ENCODE measurements at places on chromosomes 6 and 20.

- no peak for DNase-seq
Observed at GRCh38 chr6:57127763-57128162, 37.8 kb downstream of the ZNF451 start.

GRCh38 chr6:36539814-36540568, 7.3 kb downstream of the STK38 start:
- DNase-seq, result no peak

GRCh38 chr20:1830240-1830639, 65.0 kb upstream of the SIRPA start:
- DNase-seq, result peak; percentile 18

DNA sequence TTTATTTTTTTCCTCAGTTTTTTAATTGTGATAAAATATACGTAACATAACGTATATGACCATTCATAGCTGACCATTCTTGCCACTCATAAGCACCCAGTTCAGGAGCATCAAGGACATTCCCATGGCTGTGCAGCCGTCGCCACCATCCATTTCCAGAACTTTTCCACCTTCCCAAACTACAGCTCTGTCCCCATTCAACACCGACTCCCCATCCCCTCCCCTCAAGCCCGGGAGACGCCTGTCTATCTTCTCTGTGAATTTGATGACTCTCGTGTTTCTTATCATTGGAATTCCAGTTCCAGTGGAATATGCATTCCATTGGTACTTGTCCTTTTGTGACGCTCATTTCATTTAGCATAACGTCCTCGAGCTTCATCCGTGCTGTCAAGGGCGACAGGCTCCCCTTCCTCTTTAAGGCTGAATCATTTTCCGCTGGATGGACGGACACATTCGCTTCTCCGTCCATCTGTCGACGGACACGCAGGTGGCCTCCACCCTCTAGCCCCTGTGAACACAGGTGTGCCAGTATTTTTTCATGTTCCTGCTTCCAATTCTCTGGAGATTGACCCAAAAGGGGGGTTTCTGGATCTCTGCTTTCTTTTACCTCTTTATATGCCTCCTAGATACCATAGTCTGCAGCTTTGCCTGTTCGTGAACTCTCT, 88.1 kb downstream of the YTHDF1 start:
- DNase-seq, result no peak

- DNase-seq, result no peak
Observed at GRCh38 chr6:88651400-88651799, 312.0 kb downstream of the RNGTT start.

DNA sequence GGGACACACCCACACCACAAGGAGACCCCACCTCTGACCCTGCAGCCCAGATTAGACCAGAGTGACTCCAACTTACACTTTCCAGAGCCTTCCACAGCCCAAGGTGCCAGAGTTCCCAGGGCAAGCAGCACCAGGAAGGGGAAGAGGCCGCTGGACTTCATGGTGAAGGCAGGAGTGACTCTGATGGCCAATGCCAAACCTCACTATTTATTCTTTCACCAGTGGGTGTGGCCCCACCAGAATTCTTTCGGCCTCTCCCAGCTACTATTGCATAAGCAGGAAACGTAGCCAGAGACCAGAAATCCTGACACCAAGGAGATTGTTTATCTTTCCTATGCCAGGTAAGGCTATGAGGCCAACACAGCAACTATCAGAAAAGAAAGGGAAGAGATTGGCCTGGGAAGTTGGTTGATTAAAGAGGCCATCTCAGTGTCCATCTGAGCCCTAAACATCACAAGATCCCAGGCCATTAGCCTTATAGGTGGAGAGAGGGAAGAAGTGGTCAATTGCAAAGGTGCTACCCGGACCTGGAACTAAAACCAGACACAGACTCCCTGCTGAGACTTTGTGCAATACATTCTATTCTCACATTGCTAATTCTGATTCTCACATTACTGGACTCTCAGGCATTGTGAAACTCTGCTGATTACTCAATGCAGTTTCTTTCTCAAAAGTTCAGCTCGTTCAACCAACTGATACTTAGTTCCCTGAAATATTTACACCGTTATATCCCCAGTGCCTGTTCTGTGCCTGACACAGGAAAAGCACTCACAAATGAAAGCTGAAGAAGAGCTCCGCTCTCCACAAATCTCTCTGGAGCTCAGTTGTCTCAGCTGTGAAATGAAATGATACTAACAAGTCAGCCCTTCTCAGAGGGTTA, at the start of gene SLPI:
TSS of gene SLPI (minus strand) at position 182 of the 880 bp plus-strand sequence. CDS start at position 161, 21 bp downstream.
- DNase-seq, result peak; percentile 92

DNA sequence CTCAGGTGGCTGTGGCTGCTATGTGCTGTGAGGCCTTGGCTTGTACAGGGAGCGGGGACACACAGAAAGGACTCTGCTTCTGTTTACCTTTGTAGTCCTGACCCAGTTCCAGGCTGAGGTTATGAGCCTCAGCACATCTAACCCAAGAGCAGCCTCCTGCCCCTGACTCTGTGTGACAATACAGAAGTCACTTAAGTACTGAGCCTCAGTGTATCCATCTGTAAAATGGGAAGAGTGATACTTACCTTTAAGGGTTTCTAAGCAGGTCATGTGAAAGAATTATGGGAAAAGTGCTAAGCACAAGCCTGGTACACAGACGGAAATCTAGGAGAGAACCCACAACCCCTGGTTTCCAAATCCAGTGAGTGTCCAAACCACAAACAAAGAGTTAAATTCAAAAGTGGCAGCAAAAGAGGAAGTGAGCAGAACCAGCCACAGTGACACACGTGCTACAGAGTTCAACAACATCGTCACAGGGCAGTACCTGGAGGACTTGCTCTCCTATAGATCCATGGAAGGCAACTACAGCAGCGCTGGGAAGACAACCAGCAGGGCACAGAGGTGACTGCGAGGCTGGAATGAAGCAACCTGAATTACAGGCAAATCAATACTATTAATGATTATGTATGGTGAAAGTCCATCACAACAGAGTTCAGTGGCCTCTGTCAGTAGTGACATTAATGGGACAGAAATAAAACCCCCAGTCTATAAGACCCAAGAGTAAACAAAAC, 12.5 kb downstream of the TRIM26 start:
- no peak for DNase-seq

GRCh38 chr20:33992145-33992922, 1.4 kb upstream of the RALY start:
- no peak for DNase-seq

DNA sequence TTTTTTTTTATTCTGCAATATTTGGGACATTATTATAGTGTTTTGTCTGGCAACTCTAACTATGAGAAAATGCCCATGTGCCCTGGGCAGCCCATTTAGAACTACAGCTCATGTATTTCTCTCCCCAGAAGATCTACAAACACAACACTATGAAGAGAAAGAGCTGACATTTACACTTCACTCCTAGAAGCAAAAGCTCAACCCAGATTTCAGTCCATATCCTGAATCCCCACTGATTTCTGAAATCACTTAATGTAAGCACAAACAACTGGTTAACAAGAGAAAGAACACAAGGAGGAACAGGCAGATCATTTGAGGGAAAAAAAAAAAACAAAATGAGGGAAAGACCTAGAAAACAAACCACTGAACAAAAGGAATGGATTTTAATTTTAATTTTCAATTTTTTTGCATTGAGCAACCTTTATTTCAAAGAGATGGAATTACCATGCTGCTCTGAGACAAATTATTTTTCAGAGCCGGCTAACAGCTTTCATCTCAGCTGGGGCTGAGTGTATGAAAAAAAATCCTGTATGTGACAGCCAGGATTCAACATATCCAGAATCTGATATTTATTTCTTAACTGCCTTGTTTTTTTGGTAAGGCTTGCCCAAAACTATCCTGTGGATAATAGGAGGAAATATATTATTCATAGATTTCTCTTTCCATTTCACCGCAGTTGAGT, 32.5 kb downstream of the KIAA0319 start:
- DNase-seq, result no peak

- DNase-seq, result no peak
Observed at GRCh38 chr6:28693033-28693750, 167.5 kb downstream of the GPX5 start.

DNA sequence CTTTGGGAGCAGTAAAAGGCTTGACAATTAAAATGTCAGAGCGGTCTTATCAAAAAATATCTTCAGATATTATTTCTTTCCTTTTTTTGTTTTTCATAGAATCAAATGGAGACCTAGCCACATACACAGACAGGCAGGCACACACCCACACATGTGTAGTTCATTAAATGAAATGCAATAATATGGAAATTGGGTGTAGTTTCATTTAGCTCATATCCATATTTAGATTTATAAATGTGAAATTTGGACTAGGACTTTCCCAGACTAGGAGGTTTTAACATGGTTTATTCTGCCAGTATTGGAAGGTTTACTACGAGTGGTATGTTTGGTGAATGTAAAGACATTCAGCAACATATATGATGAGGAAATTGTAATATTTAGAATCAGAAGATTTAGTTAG, 277.7 kb upstream of the NT5E start:
- DNase-seq, result no peak

DNA sequence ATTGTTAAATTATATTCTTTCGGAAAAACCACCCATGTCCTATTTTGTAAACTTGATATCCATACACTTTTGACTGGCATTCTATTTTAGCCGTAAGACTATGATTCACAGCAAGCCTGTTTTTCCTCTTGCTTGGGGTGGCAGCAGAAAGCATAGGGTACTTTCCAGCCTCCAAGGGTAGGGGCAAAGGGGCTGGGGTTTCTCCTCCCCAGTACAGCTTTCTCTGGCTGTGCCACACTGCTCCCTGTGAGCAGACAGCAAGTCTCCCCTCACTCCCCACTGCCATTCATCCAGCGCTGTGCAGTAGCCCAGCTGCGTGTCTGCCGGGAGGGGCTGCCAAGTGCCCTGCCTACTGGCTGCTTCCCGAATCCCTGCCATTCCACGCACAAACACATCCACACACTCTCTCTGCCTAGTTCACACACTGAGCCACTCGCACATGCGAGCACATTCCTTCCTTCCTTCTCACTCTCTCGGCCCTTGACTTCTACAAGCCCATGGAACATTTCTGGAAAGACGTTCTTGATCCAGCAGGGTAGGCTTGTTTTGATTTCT, 2.1 kb upstream of the ESR1 start:
- no peak for DNase-seq

DNA sequence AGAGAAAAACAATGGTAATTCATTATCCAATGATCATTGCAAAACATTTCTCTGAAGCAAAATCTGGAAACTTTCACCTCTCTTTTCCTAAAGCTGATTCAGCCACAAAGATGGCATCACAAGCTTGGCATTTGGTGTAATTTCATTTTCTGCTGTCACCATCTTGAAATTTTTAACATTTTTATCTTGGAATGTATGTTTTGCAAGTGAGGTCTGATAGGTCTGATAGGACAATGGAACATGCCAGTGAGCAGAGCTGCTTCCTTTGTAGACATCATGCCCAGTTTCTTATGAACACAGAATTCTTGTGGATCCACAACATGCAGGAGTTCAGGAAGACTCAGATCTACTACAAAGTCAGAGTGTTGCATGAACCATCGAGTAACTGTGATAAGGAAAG, 969.6 kb downstream of the EYS start:
- no peak for DNase-seq

DNA sequence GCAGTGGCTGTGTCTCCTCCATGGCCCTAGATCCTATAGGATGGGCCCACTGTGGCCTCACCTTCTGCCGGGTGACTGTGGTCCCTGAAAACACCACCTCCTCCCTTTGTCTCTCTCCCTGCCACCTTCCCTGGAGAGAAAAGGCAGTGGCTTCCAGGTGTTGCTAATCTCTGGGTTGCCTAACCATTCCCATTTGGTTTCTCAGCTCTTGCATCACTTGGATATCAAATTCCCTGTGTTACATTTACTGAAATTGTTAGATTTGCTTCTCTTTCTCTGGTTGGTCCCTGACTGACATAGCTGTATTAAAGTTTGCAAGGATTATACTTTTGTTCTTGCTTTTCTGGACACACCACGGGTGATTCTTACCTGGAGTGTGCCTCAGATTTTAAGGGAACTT, 9.3 kb upstream of the ZFP64 start:
- DNase-seq, result no peak

DNA sequence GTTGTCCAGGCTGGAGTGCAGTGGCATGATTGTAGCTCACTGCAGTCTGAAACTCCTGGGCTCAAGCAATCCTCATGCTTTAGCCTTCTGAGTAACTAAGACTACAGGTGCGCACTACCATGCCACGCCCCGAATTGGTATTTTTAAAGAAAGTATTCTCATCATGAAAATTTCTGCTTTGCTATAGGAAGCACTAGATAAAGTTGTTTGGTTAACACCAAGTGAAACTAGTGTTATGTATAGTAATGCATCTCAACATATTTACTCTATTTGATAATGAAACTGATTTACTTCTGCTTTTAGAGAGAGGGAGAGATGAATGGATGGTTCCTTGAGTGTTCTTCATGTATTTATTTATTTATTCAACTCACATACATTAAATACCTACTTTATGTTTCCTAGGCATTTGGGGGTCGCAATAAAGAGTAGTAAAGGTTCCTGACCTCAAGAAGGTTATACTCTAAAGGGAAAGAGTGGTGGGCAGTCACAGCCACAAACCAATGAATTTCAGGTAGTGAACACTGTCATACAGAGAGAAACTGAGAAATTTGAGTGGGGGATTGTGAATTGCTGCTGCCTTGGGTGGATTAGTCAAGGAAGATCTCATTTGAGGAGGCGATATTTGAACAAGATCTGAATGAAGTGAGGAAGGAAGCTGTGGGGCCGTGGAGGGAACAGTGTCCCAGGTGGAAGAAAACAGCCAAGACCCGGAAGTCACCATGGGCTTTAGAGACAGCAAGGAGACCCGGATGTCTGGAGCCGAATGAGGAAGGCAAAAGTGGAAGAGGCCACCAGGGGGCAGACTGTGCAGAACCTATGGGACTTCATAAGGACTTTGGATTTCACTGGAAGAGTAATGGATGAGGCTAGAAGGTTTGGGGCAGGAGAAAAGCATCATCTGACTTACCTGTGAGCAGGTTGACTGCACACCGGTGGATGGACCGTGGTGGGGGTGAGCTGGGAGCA, 185.6 kb downstream of the TSHZ2 start:
- peak; percentile 23 for DNase-seq

- DNase-seq, result no peak
Observed at GRCh38 chr6:220312-220711, 72.0 kb upstream of the DUSP22 start.

- DNase-seq, result no peak
Observed at GRCh38 chr6:41692730-41693129, 42.7 kb downstream of the TFEB start.

GRCh38 chr6:71603021-71603420, 283.3 kb upstream of the RIMS1 start:
- no peak for DNase-seq

DNA sequence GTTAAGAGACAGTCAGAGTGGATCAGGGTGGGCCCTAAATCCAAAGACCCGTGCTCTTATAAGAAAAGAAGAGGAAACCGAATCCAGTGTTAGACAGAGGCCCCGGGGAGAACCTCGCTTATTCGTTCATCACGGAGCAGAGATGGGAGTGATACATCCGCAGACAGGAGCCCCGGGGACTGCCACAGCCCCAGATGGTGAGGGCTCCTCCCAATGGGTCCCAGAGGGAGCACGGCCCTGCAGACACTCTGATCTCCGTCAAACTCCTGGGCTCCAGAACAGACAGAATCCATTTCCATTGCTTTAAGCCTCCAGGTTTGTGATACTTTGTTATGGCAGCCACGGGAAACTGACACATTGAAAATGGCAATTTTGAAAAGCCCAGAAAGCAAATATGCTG, 47.0 kb downstream of the CDH4 start:
- DNase-seq, result no peak

- no peak for DNase-seq
Observed at GRCh38 chr6:136129365-136129764, 120.7 kb downstream of the MTFR2 start.
